NCI-H524 treated with DMSO at 0.1 percent for 48 hours (cell line): ENCODE measurements at places on chromosomes 3 and 15.

DNA sequence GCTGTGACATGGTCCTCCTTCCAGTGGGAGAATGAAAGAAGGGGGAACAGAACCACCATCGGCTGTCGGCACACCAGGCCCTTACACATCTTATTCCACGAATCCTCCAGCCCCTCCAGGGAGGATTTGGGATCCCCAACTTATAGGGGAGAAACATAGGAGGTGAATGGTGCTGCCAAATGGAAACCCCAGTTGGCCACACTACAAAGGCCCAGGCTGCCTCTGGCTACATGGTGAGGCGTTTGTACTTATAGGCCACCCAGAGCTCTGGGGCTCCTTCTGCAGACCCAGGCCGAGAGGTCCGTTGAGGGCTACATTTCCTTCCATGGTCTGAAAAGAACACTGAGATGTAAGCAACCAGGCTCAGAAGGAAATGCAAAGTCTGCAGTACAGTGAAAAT is 12.0 kb downstream of the AMOTL2 start:
- no peak for DNase-seq

DNA sequence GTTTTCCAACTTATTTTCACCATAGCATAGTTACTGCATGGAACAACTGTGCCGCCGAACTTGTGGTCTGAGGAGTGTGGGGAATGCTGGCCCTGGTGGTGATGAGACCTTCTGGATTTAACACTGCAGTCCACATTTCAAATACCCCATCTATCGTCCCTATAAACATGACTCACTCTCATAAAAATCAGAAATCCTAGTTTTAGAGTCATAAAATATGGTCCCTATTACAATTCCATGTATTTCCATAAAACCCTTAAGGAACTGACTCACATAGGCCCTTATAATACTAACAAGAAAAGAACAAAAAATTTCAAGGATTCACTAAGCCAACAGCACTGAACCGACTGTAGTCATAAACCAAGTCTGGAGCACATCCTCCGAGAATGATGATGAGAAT is 147.2 kb downstream of the FOXP1 start:
- DNase-seq, result no peak

DNA sequence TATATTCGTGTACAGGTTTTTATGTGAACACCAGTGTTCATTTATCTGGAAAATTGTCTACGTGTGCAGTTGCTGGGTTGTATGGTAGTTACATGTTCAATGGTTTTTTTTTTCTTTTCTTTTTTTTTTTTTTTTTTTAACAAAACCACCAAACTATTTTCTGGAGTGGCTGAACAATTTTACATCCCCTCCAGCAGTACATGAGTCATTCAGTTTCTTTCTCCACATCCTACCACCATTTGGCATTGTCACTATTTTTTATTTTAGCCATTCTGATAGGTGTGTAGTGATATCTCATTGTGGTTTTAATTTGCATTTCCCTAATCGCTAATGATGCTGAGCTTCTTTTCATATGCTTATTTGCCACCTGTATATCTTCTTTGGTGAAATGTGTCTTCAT is 256.3 kb upstream of the EOMES start:
- DNase-seq, result no peak

DNA sequence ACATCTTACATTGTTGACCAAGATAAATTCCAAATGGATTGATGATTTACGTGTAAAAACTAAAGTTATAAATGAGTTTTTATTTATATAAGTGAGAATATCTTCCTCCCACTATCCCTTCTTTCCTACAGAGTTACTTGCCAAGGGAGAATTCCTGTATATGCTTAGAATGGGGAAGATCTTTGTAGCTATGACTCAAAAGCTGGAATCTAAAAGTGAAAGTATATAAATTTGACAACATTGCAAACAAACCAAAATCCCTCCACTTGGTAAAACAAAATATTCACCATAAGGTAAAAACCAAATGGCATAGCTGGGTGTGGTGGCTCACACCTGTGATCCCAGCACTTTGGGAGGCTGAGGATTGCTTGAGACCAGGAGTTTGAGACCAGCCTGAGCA is 52.7 kb upstream of the GCNT3 start:
- DNase-seq, result no peak

DNA sequence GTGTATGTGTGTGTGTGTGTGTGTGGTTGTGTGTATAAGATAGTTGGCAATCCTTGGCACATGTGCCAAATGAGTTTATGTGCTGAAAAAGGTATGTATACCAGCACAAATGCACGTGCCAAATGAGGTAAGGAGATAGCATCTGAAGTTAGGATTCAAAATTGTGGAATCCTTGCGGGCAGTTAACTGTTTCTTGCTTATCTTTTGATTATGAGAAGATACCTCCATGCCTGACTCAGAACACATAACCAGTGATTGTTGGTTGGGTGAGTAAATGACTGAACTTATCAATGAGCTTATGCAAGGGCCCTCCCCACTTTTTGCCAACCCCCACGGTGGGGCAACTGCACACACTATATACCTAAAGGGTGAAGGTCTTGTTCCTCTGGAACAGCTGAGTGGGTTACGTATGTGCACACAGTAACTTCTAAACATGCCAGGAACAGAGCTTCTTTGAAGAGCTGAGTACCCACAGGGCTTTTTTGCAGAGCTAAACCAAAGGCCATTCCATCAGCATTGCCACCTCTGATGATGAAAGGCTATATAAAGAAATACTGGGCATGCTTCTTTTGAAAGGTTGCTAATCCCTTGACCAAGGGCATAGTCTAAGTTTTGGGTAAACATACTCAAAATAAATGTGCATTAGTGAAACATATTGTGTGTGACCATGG is 60.1 kb downstream of the MEIS2 start:
- no peak for DNase-seq

DNA sequence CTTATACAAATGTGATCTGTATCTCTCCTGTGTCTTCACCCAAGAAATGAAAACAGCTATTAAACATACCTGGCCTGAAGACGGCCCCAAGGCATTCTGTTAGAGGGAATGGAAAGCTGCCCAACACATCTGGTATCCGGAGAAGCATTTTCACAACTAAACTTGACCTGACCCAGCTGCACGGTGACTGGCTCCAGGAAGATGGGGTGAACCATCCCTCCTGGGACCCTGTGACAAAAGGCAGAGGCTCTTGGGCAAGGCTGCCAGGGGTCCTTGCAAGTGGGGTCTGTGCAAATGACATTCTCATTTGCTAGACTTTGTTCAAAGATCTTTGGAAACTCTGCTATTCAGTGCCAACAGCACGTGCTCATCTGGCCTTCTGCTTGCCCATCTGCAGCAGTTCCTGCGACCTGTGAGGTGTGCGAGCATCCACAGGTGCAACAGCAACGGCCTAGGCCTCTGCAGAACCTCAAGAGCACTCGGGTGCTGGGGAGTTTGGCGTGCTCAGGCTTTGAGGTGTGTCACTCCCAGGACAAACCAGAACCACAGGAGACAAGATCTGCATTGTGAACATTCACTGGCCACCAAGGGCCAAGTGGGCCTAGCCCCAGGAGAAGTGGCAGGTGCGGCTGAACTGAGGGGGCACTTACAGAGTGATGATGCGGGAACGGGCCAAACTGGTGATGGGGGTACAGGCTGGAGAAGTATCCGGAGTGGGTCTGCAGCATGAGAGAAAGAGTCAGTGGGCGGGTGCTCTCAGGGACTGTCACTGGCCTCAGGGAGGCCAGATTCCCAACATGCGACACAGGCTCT is 71.8 kb downstream of the SENP2 start:
- DNase-seq, result no peak

- DNase-seq, result no peak
Observed at GRCh38 chr3:30665539-30665938, 59.1 kb downstream of the TGFBR2 start.

DNA sequence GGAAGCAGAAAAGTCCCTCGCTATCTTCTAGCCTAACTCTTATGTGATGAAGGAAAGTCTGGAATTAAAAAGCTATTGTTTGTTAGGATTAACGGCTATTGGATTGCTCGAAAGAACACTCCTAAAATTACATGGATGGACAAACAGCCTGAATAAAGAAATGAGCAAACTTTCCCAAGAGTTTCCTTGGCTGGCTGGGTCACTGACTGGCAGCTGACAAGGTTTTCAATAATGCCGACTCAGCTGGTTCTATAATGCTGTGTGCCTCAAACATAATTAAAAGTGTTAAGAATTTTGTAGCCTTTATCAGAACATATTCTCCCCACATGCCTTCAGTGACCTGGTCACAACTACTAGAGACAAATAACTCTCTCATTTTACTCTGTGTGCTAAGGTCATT is 142.9 kb upstream of the ADAMTS9 start:
- no peak for DNase-seq

GRCh38 chr3:15099364-15100098 is 583 bp upstream of the RBSN start:
- DNase-seq, result no peak

DNA sequence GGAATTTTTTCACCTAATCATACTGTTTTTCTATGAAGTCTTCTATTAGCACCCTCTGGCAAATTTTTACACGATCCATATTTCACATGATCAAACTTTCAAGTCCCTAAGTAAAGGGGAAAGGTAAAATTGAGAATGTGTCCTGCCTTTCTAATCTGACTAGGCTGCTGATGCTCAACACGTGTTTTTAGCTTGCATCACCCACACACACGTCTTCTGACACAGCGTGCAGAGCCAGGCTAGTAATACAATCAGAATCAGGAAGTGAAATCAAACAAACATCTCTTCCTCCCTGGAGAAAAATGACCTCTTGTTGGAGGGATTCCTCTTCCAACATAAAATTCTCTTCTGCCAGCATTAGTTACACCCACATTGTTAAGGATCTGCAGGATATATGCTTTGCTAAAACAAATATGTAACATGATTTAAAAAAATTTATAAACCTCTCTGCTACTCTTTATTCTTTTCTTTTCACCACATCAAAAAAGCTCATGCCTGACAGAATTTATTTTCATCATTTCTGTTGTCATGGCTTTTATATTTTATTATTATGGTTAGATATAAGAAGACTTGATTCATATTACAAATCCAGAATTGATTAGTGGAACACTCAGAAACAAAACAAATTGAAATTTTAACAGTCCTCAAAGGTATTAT is 122.4 kb downstream of the RAP2B start:
- DNase-seq, result no peak

DNA sequence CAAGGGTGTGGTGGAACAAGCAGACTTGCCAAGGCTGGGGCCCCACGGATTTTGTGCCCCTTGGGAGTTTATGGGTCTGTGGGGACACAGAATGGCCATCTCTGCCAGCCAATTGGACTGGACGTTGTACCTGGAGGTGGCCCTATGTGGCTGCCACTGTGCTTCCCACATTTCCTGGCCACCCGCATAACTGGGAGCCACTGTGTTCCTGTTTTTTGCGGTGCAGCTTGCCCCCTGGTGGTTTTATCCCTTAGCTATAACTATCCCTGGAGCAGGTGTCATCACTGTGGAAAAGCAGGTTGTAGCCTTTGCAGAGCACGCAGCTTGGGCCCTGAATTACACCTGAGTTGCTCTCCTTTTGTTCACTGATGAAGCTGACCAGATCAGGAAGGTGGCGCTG is 306.3 kb downstream of the ZPLD1 start:
- DNase-seq, result no peak

DNA sequence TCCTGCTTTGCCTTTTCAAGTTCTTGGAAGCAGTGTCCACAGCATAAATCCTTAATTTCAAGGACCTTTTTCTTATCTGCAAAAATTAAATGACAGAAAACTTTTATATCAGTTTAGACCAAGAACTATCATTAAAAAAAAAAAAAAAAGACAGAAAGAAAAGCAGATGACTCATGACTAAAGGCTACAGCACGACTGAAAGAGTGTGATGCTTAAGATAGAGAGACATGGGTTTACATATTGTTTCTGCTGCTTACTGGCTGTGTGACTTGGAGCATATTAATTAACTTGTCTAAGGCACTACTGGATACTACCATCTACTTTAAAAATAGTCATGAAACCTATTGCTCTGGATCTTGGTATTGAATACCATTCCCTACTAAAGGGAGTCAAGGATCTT is 62.3 kb downstream of the CEP152 start:
- no peak for DNase-seq

- no peak for DNase-seq
Observed at GRCh38 chr15:89680282-89680873, 1.2 kb upstream of the PLIN1 start.

- no peak for DNase-seq
Observed at GRCh38 chr3:129557548-129557894, 14.5 kb downstream of the H1-8 start.

GRCh38 chr3:48039487-48040190 is 23.4 kb upstream of the MAP4 start:
- DNase-seq, result no peak

DNA sequence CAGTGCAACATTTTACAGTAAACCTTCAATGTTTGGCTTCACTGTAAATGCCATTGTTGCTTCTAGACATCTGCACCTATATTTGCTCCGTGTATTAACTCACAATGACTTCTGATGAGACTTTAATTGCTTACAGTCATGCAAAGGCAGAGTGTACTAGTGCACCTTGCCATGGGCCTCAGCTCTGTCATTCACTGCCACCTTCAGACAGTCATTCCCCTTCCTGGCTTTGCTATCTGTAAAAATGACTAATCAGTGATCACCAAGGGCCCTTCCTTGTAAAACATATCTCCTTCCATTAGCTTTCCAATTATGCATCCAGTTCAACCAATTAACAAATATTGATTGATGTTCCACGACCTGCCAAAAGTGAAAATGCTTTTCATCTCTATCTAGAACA is 120.3 kb downstream of the ARRDC4 start:
- no peak for DNase-seq

- DNase-seq, result no peak
Observed at GRCh38 chr3:13879946-13880810, at the start of gene WNT7A. TSS of gene WNT7A (minus strand) at chr3:13880071. CDS start at chr3:13879816, 255 bp downstream.

- no peak for DNase-seq
Observed at GRCh38 chr3:149442851-149443544, 31.5 kb upstream of the TM4SF4 start.

GRCh38 chr3:170490828-170491560 is 72.3 kb downstream of the CLDN11 start:
- DNase-seq, result no peak

DNA sequence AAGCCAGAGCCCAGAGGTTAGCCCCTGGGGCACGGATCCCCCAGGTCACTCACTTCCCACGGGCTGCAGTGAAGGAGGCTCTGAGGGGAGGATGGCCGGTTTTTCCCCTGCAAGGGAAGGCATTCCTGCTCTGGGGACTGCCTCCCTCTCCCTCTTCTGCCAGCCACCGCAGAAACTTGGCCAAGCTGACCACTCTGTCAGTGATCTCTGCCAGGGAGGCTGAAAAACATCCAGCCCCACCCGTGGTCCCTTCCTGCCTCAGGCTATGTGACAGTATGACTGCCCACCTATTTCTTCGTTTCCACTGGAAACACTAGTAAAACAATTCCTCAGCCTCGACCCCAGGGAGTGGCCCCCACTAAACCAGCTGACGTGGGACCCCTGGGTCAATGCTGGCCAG is 14.6 kb upstream of the FANCD2 start:
- no peak for DNase-seq
